ENCODE measurements at places on chromosomes 5 and 9.

DNA sequence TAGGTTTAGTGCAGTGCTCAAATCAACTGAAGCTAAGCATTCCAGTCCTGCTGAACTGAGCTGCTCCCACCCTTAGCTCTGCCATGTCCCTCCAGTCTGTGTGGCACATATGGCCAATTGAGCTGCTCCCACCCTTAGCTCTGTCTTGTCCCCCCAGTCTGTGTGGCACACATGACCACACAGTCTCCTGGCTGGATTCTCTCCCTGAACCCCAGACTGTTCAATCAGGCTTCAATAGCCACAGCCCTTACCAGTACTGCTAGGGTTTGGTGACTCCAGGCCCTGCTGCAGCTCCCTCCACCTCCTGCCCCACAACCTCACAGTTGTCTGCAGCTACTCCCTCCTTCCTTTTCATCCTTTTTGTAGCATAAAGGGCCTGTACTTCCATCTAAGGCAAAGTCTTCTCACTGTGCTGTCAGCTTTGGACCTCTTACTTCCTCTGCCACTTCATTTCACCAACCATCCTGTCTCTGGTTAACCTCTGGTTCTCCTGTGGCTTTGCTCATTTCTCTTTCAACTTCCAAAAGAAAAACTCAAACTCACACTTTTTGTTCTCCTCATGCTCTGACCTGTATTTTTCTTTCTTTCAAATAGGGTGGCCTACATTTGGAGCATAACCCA is 50.8 kb downstream of the ADAMTS12 start:
- no peak for DNase-seq

- no peak for DNase-seq
Measured at GRCh38 chr5:100902440-100903038, 543 bp downstream of the ST8SIA4 start.

- DNase-seq: no peak
Measured at GRCh38 chr5:14917719-14918118, 46.1 kb upstream of the ANKH start.

- DNase-seq: no peak
Measured at GRCh38 chr9:116280529-116280928, 126.9 kb downstream of the PAPPA start.

- DNase-seq: no peak
Measured at GRCh38 chr9:4691795-4692194, 12.4 kb downstream of the CDC37L1 start.

- no peak for DNase-seq
Measured at GRCh38 chr5:60541980-60542379, 158.0 kb downstream of the DEPDC1B start.

GRCh38 chr5:90519081-90519480 is 10.3 kb downstream of the LYSMD3 start:
- DNase-seq: no peak

DNA sequence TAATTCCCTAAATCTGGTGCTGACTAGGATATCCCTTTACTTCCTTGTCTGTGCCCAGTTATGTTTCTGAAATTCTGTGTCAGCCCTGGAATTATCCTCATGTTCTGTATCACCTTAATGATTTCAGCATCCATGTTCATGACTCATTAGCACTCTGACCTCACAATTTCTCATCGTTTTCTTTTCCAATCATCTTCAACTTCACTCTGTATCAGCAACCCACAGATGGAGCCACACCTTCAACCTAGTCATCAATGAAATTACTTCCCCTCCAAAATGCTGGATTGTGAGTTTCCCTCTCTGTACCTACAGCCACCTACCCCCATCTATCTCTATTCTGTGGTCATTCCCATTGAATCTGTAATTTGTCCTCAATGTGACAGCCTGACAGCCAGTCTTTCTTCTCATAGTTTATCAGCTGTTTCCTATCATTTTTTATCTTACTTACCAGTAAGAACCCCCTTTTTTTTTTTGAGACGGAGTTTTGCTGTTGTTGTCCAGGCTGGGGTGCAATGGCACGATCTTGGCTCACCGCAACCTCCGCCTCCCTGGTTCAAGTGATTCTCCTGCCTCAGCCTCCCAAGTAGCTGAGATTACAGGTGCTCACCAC is 3.1 kb upstream of the IL6ST start:
- no peak for DNase-seq

- DNase-seq: no peak
Measured at GRCh38 chr9:105413525-105413924, 34.3 kb upstream of the FSD1L start.

- DNase-seq: no peak
Measured at GRCh38 chr9:96217294-96217707, 84.7 kb downstream of the HSD17B3 start.

DNA sequence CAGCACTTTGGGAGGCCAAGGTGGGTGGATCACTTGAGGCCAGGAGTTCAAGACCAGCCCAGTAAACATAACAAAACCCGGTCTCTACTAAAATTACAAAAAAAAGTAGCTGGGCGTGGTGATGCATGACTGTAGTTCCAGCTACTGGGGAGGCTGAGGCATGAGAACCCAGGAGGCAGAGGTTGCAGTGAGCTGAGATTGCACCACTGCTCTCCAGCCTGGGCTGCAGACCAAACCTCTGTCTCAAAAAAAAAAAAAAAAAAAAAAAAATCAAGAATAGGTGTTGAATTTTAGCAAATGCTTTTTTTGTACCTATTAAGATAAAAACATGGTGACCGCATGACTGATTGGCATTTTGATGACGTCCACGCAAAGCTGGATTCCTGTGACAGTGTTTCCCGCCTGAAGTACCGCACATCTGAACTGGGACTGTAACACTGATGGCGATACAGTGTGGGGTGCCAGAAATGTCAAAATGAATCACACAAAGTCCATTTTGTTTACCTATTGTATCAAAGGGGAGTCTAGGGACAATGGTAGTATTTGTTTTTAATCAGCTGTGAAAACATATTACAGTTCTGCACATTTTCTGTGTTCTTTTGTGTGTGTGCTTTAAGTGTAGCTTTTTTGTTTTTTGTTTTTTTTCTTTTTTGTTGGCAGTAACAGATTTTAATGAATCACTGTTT is 23.2 kb upstream of the TBC1D9B start:
- DNase-seq: no peak

- DNase-seq: no peak
Measured at GRCh38 chr5:71923755-71924154, 183.5 kb upstream of the MAP1B start.

DNA sequence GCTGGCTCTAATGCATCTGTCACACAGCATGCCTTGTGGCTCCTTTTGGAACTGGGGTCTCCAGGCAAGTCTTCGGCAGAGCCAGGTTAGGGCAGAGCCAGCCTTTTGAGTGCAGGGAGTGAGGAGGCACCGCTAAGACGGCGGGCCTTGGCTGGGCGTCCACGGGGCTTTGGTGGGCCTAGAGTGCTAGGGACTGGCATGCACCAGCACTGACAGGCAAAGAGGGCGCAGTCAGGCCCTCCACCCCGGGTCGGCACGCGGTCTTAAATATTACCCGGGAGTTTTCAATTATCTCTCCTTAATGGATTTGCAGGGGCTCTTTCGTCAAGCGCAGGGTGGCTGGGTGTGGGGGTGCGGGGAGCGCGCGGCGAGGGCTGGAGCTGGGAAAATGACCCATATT is 444.4 kb downstream of the SPATA31A7 start:
- no peak for DNase-seq

GRCh38 chr9:4066682-4067081 is 233.2 kb downstream of the GLIS3 start:
- no peak for DNase-seq

GRCh38 chr5:76099286-76099702 is 16.1 kb downstream of the SV2C start:
- no peak for DNase-seq

DNA sequence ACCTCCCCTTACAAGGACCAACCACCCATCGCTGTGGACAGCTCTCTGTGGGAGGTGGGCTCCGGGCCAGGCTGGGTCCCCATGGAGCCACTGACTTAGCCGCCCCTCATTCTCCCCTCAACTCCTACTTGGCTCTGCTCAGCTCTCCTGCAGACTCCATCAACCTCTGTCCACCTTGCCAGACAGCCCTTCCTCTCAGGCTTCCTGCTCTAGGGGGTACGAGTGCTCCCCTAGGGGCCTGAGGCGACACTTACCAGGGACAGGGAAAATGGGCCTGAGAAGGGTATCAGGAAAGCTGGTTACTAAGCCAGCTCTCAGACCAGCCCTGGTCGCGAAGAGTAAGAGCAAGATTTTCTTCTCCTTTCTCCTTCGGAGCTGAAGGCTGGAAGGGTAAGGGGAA is 43.9 kb downstream of the SHB start:
- no peak for DNase-seq
